Right atrium auricular region (tissue), 2 donors: ENCODE measurements at places on chromosomes 5 and 9. TPM values are rescaled to one million over a fixed set of nuclear protein-coding genes. Genes with fewer than 3 reads are reported as not detected.

- H3K27me3 ChIP-seq, result no peaks in the 10 kb centered on the region
- no peaks in the 10 kb centered on the region for H3K4me1 ChIP-seq
- H3K4me3 ChIP-seq, result no peak overlapping the region
- no peaks in the 10 kb centered on the region for H3K36me3 ChIP-seq
- DNase-seq, result no peak
Measured at GRCh38 chr9:116204252-116204882, 50.8 kb downstream of the PAPPA start.

- H3K27me3 ChIP-seq, result no peaks in the 10 kb centered on the region
- no peaks in the 10 kb centered on the region for H3K36me3 ChIP-seq
- no peaks in the 10 kb centered on the region for H3K4me1 ChIP-seq
- no peak overlapping the region for H3K27ac ChIP-seq
- no peak for DNase-seq
- no peak overlapping the region for H3K4me3 ChIP-seq
Measured at GRCh38 chr5:54766748-54767147, 218.6 kb downstream of the ESM1 start.

GRCh38 chr5:99331061-99331460 is 402.3 kb upstream of the CHD1 start:
- no peaks in the 10 kb centered on the region for H3K27me3 ChIP-seq
- H3K27ac ChIP-seq, result no peak overlapping the region
- H3K36me3 ChIP-seq, result no peaks in the 10 kb centered on the region

DNA sequence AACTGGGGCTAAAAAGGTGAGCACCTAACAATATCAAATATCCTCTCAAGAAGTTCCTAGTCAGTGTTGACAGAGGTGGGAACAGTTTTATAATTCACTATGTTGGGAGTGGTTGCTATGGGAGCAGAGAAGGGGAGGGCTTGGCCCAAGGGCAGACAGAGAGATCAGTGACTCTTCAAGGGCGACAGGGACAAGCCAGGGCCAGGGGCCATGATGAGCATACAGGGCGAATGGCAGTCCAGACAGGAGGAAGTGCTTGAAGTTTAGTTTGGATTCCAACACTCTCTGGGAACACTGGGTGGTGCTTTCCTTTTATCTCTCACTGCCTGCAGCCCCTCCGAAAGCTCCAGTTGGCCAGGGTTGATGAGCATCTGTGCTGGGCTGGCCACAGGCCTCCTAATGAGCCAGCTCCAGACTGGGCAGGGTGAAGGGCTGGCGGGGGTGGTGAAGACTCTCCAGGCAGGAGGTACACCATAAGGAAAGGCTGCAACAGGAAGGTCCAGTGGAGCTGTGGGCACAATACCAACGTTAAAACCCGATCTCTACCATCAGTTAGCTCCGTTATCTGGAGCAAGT is 111.3 kb downstream of the TMEM174 start:
- no peaks in the 10 kb centered on the region for H3K4me1 ChIP-seq
- no peaks in the 10 kb centered on the region for H3K36me3 ChIP-seq

GRCh38 chr9:4840018-4840417 is 47.3 kb downstream of the RCL1 start:
- H3K27ac ChIP-seq, result no peak overlapping the region
- H3K27me3 ChIP-seq, result no peaks in the 10 kb centered on the region
- DNase-seq, result no peak
- no peaks in the 10 kb centered on the region for H3K4me1 ChIP-seq
- H3K4me3 ChIP-seq, result no peak overlapping the region
- peaks cover 15% of the 10 kb centered on the region for H3K36me3 ChIP-seq

- H3K4me1 ChIP-seq, result peaks cover 21% of the 10 kb centered on the region
- H3K27ac ChIP-seq, result no peak overlapping the region
- no peaks in the 10 kb centered on the region for H3K36me3 ChIP-seq
- H3K4me3 ChIP-seq, result no peak overlapping the region
- DNase-seq, result no peak
Measured at GRCh38 chr5:15365070-15365469, 134.9 kb upstream of the FBXL7 start.

GRCh38 chr5:94102849-94103248 is 361.4 kb upstream of the POU5F2 start:
- DNase-seq, result no peak
- no peak overlapping the region for H3K4me3 ChIP-seq
- no peaks in the 10 kb centered on the region for H3K36me3 ChIP-seq
- H3K27me3 ChIP-seq, result no peaks in the 10 kb centered on the region

DNA sequence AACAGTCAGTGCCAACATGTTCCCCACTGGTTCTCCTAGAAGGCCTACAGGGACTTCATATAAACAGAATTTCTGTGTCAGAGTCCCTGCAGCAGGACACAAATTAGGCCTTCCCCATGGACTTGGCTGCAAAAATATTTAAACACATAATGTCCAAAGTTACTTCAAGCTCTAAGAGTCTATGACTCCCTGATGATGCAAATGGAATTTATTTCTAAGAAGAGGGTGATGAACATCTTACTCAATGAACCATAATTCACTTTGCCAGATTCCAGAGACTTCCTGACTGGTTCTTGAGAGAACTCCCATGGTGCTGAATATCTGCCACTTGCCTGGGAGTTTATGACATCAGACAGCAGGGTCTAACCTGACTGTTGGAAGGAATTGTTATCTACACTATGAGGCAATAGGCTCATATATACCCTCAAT is 32.7 kb upstream of the ADRA1B start:
- DNase-seq, result no peak
- H3K27ac ChIP-seq, result peak overlapping the region; percentile 48
- H3K4me3 ChIP-seq, result no peak overlapping the region
- no peaks in the 10 kb centered on the region for H3K4me1 ChIP-seq
- H3K27me3 ChIP-seq, result no peaks in the 10 kb centered on the region

DNA sequence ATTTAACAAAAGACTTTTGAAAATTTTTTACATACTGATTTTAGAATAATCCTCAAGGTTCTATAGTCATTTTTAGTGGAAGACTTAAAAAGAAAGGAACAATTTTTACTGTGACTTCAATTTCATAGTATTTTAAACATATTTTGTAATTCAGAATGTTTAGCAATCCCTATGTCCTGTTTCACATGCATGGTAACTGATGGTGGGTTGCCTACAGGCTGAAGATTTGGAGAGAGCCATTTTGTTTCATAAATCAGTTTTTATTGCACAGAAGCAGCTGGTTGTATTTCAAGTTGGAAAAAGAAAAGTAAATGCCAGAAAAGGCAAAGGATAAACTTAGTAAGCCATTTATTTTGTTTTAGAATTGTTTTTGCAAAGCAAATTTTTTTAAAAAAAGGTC is 24.0 kb downstream of the STARD4 start:
- no peak overlapping the region for H3K27ac ChIP-seq
- no peaks in the 10 kb centered on the region for H3K27me3 ChIP-seq
- DNase-seq, result no peak

GRCh38 chr9:127095411-127095810 is 27.0 kb downstream of the ANGPTL2 start:
- no peaks in the 10 kb centered on the region for H3K4me1 ChIP-seq
- H3K27me3 ChIP-seq, result no peaks in the 10 kb centered on the region
- no peak overlapping the region for H3K4me3 ChIP-seq
- no peak for DNase-seq
- H3K27ac ChIP-seq, result no peak overlapping the region

DNA sequence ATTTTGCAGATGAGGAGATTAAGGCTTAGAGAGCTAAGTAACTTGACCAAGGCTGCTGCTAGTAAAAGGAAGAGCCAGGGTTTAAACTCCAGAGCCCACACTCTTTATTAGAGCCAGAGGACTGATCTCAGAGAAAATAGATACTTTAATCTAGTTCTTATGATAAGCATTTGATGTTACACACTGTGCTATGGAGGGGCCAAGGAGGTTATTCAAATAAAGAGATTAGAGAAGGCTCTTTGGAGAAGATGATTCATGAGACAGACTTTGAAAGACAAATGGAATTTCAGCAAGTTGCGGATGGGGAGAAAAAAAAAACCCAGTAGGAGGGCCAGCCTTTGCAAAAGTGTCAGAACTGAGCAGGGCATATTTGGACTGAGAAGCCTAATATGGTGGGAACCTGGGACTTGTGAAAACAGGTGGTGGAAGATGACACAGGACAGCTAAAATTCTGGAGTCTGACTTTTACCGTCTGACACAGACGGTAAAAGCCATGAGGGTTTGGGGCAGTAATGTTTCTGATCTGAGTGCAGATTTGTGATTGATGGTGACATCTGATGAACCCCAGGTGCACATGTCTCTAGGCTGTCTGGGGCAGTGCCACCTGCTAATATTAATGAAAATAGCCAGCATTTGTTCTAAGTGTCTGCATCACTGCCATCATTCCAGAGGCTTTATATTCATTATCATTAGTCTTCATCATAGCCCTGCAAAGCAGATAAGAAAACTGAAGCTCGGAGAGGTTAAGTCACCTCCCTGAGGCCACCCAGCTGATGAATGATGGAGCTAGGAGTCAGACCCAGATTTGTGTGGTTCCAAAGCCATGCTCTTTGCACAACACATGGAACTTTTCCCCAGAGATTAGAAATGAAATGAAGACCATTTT is 65.3 kb upstream of the CXCL14 start:
- H3K4me1 ChIP-seq, result no peaks in the 10 kb centered on the region
- H3K27me3 ChIP-seq, result no peaks in the 10 kb centered on the region
- no peak for DNase-seq

DNA sequence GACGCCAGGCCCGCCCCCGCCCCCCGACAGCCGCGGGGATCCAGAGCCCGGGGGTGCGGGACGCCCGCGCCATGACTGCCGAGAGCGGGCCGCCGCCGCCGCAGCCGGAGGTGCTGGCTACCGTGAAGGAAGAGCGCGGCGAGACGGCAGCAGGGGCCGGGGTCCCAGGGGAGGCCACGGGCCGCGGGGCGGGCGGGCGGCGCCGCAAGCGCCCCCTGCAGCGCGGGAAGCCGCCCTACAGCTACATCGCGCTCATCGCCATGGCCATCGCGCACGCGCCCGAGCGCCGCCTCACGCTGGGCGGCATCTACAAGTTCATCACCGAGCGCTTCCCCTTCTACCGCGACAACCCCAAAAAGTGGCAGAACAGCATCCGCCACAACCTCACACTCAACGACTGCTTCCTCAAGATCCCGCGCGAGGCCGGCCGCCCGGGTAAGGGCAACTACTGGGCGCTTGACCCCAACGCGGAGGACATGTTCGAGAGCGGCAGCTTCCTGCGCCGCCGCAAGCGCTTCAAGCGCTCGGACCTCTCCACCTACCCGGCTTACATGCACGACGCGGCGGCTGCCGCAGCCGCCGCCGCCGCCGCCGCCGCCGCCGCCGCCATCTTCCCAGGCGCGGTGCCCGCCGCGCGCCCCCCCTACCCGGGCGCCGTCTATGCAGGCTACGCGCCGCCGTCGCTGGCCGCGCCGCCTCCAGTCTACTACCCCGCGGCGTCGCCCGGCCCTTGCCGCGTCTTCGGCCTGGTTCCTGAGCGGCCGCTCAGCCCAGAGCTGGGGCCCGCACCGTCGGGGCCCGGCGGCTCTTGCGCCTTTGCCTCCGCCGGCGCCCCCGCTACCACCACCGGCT is 1.0 kb downstream of the FOXE1 start:
- DNase-seq, result no peak
- H3K4me3 ChIP-seq, result peak overlapping the region; percentile 44

GRCh38 chr9:20209391-20210340 is 412.6 kb downstream of the MLLT3 start:
- H3K4me3 ChIP-seq, result no peak overlapping the region
- no peaks in the 10 kb centered on the region for H3K27me3 ChIP-seq
- no peaks in the 10 kb centered on the region for H3K36me3 ChIP-seq
- no peak overlapping the region for H3K27ac ChIP-seq
- H3K4me1 ChIP-seq, result no peaks in the 10 kb centered on the region

TAL2 gene
- not detected for total RNA-seq

BNIP1 gene
- 7.2 TPM for total RNA-seq

PLPP6 gene
- 3.9 TPM for total RNA-seq

RABEPK gene
- 12.1 TPM for total RNA-seq

LOX gene
- 10.1 TPM for total RNA-seq
